ENCODE measurements at places on chromosomes 1 and 21. TPM values are rescaled to one million over a fixed set of nuclear protein-coding genes. Genes with fewer than 3 reads are reported as not detected.

The TCHHL1 gene
- total RNA-seq, result not detected

The LAMC2 gene
- 1.1 TPM for total RNA-seq

The CLCA4 gene
- total RNA-seq, result not detected

The SERBP1 gene
- 125 TPM for total RNA-seq

The TLCD4 gene
- 2.7 TPM for total RNA-seq

The PATJ gene
- 26.7 TPM for total RNA-seq

The MAGI3 gene
- total RNA-seq, result 14.9 TPM

The ITLN2 gene
- not detected for total RNA-seq

The GABRD gene
- not detected for total RNA-seq

The RPS27 gene
- 707 TPM for total RNA-seq

- no peak for DNase-seq
These were observed 2.8 kb downstream of the CLDN19 start for GRCh38 chr1:42737257-42737656.

DNA sequence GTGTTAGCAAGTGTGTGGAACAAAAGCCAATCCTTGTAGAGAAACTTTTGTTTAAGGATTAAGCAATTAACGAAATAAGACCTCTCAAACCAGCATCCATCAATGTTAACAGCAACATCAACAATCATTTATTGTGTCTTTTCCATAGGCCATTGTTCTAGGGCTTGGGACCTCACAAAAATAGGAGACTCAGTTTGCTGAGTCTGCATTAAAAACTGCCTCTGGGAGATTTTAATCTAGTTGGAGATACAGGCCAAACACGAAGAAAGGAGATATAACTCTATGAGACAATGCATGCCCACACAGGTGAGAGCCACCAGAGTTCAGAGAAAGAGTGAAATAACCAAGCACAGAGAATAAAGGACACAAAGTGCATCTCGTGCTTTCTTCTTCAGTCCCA is 14.4 kb upstream of the SELP start:
- DNase-seq, result no peak

- DNase-seq, result no peak
These were observed 9.0 kb upstream of the SMIM1 start for GRCh38 chr1:3763351-3764125.

DNA sequence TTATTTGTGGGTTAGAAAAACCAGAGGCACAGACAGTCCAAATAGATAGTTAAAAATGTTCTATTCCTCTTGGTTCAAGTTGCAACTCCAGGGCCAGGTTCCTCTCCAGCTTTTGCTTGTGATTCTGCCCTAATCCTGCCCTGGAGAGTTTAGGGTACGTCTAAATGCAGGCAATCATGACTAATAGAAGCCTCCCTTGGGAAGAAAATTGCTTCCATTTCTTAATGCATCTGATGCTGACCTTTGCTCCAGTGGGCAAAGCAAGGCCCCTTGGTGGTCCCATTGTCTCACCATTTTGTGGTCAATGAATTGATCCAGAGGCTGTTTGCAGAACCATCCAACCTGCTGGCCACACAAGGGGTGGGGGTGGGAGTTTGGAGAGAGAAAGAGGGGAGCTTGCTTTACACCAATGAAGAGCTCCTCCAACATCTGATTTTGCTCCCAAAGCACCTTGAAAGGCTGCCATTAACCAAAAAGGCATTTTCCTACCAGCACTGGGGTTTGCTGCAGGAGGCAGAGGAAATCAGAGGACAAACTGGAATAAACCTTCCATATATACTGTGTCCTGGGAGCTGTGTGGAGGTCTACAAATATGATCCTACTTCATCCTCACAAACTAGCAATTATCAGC is 31.3 kb downstream of the C8B start:
- DNase-seq, result no peak

DNA sequence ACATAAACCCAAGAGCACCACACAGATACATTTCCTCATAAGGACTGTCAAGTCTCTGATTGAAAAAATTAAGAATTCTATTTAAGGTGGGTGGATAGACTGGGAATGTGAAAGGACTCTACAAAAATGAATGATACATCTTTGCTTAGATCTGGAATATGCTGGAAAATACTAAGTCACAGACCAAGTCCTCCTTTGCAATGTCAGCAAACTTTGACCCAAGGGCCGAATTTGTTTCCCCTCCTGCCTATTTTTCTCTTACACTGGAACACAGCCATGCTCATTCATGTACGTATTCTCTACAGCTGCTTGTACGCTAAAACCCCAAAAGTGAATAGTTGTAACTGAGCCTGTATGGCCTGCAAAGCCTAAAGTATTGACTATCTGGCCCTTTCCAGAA is 180.7 kb downstream of the ADSS2 start:
- DNase-seq, result no peak

- DNase-seq, result no peak
These were observed 16.6 kb upstream of the ATP2B4 start for GRCh38 chr1:203609979-203610493.

- no peak for DNase-seq
These were observed 1.2 kb downstream of the ADAM30 start for GRCh38 chr1:119895102-119895501.

- DNase-seq, result no peak
These were observed 108.7 kb upstream of the ACTRT2 start for GRCh38 chr1:2912424-2913061.

DNA sequence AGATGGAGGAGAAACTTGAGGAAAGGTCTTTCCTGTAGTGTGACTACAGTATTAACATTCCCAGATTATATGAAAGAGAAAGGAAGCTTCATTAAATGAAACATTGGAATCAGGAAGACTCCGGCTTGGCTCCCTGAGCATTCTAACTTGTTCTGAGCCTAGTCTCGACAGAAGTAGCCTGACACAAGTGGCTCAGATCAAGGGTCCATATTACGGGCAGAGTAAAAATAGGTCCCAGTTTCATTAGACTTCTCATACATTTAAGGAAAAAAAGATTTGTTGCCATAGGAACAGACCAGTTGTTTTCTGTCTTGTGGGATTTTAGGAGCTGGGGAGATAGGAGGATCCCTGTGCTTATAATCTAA is 12.8 kb downstream of the SMAP2 start:
- no peak for DNase-seq

- DNase-seq, result no peak
These were observed 25.8 kb downstream of the CLDN14 start for GRCh38 chr21:36454093-36454531.

GRCh38 chr1:100364697-100365096 is 12.4 kb downstream of the CDC14A start:
- DNase-seq, result no peak

- no peak for DNase-seq
These were observed 115.2 kb downstream of the DISP1 start for GRCh38 chr1:222930070-222930469.

GRCh38 chr1:166914111-166914510 is 38.0 kb upstream of the TADA1 start:
- no peak for DNase-seq

DNA sequence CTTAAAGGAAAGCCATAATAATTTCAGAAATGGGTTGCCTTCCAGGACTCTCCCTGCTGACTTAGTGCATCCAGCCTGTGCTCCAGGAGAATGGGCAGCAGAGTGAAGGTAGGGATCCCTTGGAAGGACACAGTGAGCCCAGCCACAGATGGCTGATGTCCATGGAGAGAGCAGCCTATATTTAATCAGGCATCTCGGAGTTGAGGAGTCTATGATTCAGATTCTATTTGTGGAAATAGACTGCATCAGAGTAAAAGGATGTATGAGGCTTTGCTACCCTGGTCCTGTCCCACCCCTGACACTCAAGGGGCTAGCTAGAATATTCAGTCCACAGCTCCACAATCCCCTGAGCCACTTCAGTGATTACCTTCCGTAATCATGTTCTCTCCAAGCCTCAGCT is 43.8 kb upstream of the PBX1 start:
- DNase-seq, result no peak

- no peak for DNase-seq
These were observed 1198.9 kb downstream of the PLA2G4A start for GRCh38 chr1:188027613-188028012.

DNA sequence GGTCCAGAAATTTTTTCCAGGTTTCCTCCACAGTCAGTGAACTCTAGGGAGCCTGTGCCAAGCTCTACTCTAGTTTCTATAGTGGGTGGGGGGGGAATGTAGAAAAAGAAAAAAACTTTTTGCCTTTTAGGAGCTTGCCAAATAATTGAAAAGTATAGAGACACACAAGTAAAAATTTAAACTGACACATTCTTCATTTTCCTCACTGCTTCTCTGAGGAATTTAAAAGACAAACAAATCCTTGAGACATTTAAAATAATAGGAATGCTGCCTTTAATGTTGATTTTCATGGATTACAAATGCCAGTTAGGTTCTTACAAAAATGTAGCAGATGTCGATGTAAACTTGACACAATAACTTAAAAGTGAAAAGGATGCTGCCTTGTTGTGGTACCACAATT is 241.9 kb downstream of the DNM3 start:
- no peak for DNase-seq

DNA sequence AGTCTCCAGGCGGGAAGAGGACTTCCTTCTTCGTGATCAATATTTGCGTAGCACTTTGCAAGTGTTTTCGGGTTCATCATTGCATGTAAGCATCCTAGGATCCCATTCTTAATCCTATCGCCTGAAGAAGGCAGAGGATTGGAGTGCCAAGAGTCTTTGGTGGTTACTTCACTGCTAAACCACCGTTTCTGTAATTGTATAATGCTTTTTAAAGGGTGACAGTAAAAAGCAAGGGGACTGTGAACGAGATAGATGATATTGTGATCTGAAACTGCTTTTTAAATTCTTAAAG is 345 bp upstream of the ALDH9A1 start:
- DNase-seq, result no peak

GRCh38 chr1:199083680-199084079 is 444.8 kb downstream of the PTPRC start:
- no peak for DNase-seq

DNA sequence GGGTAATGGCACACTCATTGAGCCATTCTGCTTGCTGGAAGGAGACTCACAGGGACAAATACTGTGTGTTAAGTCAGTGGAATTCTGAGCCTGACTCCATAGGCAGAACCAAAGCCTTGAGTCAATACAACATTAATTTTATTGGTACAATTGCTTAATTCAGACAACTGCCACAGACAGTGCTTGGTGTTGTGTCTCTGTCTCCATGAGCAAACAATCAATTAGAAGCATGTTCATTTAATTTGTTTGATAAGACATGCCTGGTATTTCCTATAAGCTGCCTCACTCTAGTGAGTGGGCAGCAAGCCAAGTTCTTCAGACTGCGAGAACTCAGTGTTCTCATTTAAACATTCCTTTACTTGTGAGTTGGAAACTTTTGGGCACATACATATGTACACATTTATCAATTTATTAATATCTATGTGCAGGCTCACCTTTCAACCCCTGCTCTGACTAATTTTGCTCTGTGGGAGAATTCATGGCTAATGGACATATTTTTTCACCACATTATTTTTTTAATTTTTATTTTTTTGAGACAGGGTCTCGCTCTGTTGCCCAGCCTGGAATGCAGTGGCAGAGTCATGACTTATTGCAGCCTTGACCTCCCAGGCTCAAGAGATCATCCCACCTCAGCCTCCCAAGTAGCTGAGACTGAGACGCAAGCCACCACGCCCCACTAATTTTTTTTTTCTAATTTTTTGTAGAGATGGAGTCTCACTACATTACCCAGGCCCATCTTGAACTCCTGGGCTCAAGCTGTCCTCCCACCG is 4.5 kb upstream of the SRSF10 start:
- DNase-seq, result no peak

- DNase-seq, result peak; percentile 89
These were observed at the start of gene IGSF9 for GRCh38 chr1:159945483-159946241. IGSF9 (minus strand) TSS chr1:159945613; CDS start chr1:159943454, 2,159 bp downstream.

DNA sequence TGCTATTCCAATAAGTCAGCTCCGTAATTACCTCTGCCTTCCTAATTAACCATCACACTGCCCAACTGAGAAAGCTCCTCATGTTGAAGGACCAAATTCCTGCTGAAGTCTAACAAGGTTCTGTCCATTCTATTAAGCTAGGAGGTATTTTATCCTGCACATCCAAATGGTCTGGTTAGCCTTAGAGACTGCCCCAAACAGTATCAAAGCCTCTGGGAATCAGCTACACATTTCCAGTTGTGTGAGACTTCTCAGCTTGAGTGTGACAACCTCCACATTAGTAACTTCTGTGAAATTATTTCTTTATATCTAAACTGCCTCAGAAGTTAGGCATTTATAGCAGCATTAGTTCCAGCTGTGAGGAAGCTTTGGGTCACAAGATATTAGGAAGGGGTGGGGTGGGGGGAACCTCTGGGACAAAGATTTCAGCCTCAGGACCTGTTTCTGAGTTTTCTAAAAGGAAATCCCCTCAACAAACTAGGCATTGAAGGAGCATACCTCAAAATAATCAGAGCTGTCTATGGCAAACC is 150.5 kb upstream of the DUSP10 start:
- no peak for DNase-seq

DNA sequence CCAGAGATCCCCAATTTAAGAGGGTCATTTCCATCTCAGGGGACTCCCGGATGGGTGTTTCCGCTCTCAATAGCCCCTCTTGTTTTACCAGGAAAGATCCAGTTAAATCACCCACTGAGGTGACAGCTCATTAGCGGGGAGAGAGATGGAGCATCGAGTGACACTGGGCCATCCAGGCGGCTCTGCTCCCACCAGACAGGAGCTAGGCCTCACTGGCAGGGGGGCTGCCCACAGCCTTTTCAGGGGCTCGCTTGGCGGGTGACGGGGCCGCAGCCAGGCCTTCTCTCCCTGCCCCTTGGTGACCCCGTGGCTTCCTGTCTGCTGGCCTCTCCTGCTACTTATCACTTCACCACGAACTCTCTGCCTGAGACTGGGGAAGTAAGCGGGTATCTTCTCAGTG is 26.7 kb upstream of the SPSB1 start:
- no peak for DNase-seq

- DNase-seq, result no peak
These were observed 109.3 kb downstream of the DMRTB1 start for GRCh38 chr1:53568540-53568939.

DNA sequence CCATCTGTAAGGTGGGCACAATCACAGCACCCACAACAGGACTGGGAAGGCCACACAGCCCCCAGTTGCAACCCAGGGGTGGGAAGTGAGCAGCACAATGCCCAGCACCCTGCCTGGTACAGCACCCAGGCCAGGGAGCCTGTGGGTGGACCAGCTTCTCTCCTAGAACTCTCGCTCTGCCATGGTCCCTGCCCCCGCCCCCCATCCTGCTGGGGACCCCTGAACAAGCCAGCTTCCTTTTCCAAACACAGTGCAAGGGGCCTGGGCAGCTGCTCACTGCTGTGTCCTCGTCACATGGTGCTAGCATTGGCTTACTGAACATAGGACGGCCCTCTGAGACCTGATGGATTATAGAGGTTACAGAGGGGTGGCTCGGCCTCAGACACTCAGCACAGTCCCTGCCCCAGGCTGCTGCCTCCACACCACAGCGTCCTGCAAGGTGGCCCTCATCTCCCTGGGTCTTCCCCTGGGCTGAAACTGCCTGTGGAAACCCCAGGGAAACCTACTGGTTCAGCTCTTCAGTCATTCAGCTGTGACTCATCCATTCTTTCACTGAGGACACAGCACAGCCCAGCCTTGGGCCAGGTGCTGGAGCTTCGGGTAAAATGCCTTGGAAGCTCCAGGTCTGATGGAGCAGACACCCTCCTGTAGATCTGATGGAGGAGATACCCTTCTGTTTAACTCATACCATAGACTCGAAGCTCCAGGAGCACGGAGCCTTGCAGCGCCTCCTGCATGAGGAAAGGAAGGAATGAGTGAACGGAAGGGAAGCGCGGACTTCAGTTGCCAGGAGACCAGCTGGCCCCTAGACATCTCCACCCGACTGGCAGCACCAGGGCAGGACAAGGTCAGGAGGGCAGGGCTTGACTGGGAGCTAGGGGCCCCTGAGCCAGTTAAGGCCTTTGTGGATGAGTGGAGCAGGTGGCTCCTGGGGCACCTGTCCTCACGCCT is 8.1 kb upstream of the PRDM16 start:
- peak; percentile 61 for DNase-seq
